Colonic mucosa (tissue), 4 donors: ENCODE measurements at places on chromosomes 2 and 18.

- DNase-seq = no peak
Observed at GRCh38 chr2:172722481-172722880, 13.2 kb upstream of the RAPGEF4 start.

GRCh38 chr2:215799194-215799593 is 214.2 kb downstream of the MREG start:
- DNase-seq = no peak

- DNase-seq = no peak
Observed at GRCh38 chr2:112304298-112304941, 29.0 kb downstream of the ZC3H6 start.

DNA sequence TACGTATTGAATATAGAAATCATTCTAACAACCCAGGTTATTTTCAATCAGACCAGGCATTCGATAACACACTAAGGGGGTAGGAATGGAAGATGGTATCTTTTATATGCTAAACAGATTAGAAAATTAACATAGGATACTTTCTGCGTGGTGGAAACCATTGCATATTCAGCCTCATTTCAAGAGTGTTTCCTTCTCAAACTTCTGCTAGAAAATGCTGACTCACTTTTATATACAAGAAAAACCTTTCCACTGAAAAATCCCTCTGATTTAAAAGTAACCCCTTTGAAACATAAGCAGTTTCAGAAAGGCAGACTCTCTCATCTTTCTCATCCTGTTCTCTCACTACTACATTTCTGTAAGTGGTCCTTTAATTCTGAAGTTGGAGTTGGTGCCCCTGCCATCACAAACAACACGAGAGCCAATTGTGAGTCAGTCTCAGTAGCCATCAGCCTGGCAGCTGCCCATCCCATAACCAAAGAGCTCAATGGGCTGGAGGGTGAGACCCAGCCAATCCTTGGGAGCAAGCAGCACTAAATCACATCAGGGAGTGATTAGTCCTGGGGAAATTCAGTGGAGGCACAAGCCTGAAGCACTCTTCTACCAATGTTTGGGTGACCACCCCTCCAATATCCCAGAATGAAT is 343.1 kb downstream of the CELF4 start:
- no peak for DNase-seq

GRCh38 chr18:77157312-77157711 is 24.7 kb upstream of the MBP start:
- DNase-seq = no peak

GRCh38 chr2:227772197-227772661 is 26.5 kb downstream of the SCYGR8 start:
- no peak for DNase-seq

GRCh38 chr2:2182551-2183071 is 148.5 kb downstream of the MYT1L start:
- DNase-seq = no peak

DNA sequence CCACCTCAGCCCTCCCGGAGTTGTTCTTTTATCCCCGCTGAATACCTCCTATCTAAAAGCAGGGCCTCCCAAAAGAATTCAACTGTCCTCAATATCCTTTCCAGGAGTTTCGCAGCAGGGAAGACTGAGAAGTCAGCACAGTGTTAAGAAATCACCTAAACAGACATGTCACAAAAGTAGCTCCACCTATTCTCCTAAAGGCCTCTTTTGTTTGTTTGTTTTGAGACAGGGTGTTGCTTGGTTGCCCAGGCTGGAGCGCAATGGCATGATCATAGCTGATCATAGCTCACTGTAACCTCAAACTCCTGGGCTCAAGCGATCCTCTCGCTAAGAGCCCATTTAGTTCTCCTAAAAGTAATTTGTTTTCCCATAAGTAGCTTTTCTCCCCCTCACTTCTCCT is 53.8 kb downstream of the TEX44 start:
- no peak for DNase-seq

- DNase-seq = no peak
Observed at GRCh38 chr2:65608916-65609315, 176.5 kb upstream of the SPRED2 start.

- no peak for DNase-seq
Observed at GRCh38 chr2:59308108-59308507, 1067.0 kb upstream of the FANCL start.

- DNase-seq = no peak
Observed at GRCh38 chr2:236661762-236662110, 92.1 kb downstream of the ACKR3 start.

DNA sequence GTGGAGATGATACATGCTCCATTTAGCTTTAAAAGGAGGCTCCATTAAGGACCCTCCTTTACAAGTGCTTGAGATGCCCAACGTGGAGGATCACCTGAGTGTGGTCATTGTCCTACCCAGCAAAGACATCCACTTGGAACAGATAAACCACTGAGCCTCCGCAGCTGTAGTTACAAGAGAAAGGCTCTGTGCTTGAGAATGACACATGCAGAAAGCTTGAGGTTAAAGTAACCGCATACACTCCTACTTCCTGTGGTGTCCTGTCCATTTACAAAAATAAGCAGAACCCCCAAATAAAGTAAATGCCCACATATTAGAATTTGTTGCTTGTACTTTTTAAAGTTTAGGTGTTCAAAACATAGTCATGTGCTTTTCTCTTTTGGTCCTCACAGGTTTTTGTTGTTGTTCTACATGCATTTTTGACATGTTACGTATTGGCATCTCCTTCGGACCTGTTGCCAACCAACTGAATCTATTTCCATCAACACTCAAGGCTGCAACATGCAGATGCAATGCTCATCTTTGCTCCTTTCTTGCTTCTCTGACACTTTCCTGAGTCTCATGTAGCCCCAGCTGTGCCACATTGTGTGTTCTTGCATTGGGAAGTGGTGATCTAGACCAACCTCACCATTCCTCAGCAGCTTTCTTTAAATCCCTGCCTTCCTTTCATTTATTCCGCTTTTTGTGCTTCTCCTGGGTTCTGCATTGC is 56.0 kb downstream of the SERPINB7 start:
- DNase-seq = no peak

GRCh38 chr2:28209261-28209691 is 183.4 kb upstream of the FOSL2 start:
- peak; percentile 58 for DNase-seq

DNA sequence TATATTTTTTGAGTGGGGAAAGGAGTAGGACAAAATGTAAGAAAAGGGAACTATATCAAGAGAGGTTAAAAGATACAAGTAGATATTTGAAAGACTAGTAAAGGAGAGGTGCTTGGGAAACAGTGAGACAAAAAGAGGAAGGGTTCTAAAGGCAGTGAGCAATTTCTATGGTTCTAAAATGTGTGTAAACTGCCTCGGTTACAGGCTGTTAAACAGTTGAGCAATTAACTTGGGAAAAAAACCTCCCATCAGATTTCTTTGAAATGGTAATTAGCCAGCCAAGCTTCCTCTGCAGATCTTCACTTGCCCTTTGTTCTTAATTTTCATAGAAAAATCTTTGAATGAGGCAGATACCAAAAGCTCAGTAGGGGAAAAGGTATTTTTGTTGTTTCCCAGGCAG is 238.7 kb upstream of the KCNH7 start:
- no peak for DNase-seq

GRCh38 chr2:18578033-18578432 is 11.3 kb downstream of the NT5C1B start:
- DNase-seq = no peak

DNA sequence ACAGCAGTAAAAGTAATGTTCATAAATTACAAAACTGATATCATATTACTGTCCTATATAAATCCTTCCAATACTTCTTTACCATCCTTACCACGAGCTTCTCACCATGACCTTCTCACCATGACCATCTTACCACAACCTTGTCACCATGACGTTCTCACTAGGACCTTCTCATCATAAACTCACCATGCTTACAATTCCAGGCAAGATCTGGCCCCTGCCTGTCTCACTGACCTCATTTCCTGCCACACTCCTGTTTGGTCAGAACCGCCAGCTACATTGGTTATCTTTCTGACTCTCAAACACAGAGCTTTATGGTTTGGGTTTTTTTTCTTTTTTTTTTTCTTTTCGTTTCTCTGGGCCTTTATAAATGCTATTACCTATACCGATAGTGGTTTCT is 827.6 kb downstream of the RNF144A start:
- no peak for DNase-seq

DNA sequence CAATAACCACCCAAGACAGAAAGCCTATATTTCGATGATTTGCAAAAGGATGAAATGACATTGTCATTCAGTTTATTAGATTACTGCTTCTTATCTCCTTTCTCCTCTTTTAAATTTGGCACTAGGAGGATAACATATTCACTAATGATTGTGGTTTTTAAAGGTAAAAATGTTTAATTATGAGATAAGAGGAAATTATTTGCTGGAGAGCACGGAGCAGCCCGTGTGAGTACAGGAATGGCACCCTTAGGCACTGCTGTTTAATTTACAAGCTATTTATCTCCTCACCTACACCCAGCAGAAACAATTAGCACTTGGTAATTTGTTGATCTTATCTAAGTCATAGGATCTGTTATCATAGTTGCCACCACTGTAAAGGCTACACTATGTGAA is 87.4 kb upstream of the SP3 start:
- DNase-seq = no peak

GRCh38 chr18:41938445-41938844 is 16.6 kb upstream of the PIK3C3 start:
- DNase-seq = no peak

DNA sequence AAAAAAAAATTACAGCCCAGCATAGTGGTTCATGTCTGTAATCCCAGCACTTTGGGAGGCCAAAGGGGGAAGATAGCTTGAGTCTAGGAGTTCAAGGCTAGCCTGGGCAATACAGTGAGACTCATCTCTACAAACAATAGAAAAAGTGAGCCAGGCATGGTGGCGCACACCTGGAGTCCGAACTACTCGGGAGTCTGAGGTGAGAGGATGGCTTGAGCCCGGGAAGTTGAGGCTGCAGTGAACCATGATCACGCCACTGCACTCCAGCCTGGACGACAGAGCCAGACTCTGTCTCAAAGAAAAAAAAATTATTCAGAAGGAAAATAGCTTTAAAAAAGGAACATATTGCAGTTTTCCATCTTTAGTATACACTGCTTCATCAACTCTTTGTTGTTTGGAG is 47.8 kb downstream of the CYP27C1 start:
- no peak for DNase-seq

DNA sequence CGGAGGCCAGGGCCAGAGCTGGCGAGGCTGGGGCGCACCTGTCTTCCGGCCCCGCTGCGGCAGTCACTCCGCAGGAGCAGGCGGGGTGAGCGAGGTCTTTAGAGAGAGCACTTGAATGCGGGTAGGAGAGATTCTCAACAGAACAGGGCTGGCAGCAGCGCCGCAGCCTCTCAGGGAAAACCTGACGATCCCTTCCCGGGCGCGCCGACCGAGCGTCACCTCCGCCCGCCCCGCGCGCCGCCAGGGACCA is 526 bp downstream of the PRKRA start:
- peak; percentile 81 for DNase-seq

- no peak for DNase-seq
Observed at GRCh38 chr18:59555995-59556659, 141.1 kb downstream of the CCBE1 start.

DNA sequence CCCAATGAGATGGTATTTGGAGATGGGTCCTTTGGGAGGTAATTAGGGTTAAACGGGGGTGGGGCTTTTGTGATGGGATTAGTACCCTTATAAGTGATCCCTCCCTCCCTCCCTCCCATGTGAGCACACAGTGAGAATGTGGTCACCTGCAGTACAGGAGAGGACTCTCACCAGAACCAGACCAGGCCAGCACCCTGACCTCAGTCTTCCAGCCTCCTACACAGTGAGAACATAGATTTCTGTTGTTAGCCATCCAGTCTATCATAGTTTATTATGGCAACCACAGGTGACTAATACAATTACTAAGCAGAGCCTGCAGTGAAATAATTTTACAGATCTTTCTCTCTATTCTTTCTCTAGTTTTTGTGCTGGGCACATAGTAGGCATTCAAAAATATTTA is 137.7 kb upstream of the PKDCC start:
- DNase-seq = no peak

DNA sequence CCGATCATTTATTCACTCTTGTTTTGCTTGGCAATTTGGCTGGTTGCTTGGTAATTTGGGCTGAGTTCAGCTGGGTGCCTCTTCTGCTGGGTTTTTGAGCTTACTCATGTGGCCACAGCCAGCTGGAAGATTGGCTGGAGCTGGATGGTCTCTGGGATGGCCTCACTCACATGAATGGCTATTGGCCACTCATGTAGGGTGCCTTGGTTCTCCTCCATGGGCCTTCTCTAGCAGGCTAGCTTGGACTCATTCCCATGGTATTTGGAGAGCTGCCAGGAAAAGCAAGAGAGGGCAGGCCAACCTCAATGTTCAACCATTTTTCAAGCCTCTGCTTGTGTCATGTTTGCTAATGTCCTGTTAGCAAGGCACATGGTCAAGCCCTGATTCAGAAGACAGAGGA is 16.9 kb downstream of the ZAP70 start:
- no peak for DNase-seq

GRCh38 chr18:6683112-6683876 is 46.2 kb upstream of the ARHGAP28 start:
- DNase-seq = no peak

DNA sequence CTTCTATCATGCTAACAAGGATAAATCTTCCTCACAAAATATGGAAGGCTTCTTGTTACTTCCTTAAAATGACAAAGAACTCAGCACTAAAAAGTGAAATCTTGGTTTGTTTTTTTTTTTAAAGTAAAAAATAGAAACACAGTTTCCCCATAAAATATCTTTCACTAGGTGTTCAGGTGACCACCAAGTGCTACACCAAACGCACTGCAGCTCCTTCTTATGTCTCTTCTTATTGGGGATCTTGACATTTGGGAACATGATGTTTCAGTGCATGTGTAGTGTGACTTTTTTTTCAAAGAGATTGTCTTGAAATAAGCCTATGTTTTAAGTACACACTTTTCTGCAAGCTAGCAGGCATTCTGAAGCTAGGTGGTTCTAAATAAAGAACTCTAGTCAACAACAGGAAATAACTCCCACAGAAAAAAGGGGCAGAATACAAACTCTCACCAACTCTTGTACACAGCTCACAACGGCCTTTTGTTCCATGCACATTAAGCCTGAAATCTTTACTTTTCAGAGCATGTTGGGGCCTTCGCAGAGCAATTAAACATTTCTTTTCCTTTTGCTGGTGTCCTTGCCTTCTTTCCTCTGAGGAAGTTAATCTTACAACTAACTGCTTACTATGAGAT is 13.2 kb upstream of the SERTAD2 start:
- DNase-seq = no peak

- no peak for DNase-seq
Observed at GRCh38 chr2:36356298-36356989, 866 bp downstream of the CRIM1 start.

DNA sequence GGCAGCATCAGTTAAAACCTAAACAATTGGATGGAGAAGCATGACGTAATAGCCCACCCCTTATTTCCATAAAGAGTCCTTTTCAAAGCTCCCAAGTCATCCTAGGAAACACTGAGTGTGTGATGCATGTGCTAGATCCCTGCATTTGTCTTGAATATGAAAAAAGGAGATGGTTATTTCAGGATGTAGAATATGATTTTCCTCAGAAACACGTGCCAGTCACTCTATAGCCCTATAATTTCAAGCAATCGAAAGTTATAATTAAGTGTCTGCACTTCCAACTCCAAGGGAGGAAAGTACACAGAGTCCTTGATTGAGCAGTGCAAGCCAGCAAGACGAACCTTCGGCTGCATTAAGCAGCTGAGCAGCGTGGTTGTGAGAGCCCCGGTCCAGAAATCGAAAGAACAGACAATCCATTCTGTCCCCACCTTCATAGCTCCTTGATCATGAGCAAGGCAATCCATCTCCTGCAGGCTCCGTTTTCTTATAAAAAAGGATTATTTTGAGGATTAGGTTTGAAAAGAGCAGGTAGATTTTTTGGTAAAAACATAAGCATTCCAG is 287.7 kb downstream of the FBXO15 start:
- DNase-seq = no peak
